Activated T-cell treated with anti-CD3 and anti-CD28 coated beads for 1 hour (primary cell): ENCODE measurements at places on chromosomes 5 and 9.

- no peak for DNase-seq
These were observed 16.0 kb upstream of the GOLPH3 start for GRCh38 chr5:32190095-32190494.

DNA sequence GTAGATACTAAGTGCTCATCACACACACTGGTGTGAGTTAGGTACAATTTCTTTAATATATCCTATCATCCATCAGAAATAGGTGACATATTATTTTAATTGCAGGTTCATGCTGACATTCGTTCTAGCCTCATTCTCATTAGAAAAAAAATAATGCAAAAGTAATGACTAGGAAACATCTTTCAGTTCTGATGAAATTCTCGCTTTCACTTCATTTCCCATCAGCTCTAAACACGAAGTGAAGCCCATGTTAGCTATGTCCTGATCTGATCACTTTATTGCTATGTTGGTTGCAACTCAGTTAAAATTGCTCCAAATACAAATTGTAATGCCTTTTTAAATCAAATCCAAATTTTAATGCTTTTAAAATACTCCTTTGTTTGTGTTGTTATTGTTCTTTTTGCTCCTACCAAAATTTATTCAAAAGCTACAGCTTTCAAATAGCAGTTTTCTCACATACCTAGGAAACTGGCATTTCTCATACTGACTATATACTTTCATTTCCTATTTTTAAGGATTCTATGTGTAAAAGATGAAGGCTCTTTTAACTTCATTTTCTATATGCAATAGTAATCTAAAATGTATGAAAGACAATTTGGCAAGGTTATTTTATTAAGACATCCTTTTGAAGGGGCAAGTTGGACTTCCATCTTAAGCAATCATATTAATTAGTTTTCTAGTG, 1237.8 kb upstream of the ACO1 start:
- DNase-seq: no peak

- no peak for DNase-seq
These were observed 125.4 kb upstream of the ADAMTS16 start for GRCh38 chr5:5014586-5015235.

- DNase-seq: no peak
These were observed 405.9 kb upstream of the PAPPA start for GRCh38 chr9:115747731-115748130.

DNA sequence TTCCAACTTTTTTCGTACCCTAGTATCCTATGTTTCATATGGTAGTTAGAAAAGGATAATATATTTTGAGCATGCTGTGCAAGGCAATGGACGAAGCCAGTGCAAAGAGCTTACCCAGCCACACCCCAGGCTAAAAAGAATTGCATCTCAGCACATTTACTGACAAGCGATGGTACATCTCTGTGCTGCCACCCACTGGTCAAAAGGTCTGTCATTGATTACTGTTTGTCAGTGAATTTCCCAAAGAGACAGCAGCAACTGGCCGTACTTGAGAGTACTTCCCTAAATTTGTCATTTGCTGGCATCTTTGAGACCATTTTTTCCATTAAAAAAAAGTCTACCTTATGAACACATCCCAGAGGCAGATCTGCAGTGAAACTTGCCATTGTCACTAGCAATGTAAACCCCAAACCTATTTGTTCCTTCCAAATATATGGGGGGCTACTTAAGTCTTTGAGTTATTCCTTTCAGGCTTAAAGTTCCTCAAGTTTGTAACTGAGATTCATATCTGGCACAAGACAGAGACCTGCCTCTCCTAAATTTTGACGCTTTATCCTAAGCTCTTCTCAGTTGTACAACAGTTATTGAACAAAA, 184.3 kb downstream of the CTNND2 start:
- no peak for DNase-seq

DNA sequence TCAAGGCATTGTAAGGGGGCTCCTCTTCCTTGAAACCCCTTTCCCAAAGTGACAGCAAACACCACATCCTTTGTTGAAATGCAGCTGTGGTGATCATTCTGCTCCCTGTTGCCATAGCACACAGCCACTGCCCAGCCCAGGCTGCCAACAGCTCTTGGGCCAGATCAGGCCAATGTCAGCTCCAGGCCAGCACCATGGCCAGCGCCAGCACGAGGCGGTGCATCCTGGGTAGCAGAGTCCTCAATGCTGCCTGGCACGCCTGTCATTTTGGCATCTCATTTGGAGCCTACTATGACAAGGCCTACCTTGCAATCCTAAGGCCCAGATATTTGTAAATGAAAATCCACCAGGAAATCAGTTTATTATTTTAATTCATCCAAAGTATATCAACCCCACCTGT, 390.6 kb downstream of the DNAH5 start:
- DNase-seq: no peak

GRCh38 chr9:15317836-15318235, 10.8 kb upstream of the TTC39B start:
- no peak for DNase-seq

- DNase-seq: no peak
These were observed 270.2 kb downstream of the ELAVL2 start for GRCh38 chr9:23555851-23556250.

- no peak for DNase-seq
These were observed 21.2 kb downstream of the TRIM14 start for GRCh38 chr9:98097836-98098235.

DNA sequence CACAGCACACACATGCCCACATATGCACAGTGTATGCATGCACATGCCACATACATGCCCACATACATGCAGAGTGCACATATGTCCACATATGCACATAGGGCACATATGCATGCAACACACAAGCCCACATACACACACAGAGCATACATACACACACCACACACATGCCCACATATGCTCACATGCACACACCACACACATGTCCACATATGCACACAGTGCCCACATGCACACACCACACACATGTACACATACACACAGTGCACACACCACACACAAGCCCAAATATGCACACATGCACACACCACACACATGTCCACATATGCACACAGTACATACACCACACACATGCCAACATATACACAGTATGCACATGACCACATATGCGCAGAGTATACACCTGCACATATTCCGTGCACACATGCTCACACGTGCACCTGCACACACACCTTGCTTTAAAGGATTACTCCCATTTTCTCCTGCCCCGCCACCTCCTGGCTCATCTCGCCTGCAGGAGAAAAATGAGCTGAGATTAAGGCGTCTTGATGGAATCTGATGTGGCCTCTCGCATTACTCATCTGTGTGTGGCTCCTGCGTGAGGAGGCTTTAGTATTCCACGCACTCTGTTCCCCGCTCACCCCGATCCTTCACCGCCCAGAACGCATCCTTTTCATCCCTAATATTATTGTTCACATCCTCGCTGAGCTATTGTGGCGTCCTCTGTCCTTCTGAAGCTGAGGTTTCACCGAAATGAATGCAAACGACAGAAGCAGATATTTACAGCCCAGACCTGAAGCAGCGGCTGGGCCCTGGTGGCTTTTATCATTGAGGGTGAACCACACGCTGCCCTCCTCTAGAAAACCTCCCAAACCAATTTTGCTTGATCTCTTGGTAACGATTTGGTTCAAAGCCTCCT, 182.7 kb downstream of the OLFM1 start:
- no peak for DNase-seq

DNA sequence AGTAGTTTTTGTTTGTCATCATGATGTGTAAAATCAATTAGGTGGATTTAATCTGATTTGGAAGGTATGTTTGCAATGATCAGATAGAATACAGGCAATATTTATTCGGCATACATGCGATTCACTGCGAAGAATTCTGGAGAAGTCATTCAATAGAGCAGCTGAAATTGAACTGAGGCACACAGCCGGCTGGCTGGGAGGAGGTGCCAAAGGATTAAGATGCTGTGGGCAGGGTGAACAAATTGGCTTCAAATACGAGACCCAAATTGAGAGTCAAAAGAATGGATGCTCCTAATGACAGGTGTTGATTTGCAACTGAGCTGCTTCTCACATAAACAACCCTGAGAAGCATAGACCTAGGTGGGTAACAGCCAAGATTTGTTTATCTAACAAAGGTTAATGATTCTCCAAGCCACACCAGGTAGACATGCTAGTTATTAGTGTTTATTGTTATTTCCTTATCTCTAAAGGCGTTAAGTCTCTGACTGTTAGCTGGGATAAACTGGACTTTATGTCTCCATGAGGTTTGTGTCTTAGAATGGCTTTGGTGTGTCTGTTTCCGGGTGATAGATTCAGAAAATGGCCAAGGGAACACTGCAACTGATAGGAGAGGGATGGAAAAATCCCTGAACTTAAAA, 55.3 kb upstream of the CLINT1 start:
- DNase-seq: no peak

DNA sequence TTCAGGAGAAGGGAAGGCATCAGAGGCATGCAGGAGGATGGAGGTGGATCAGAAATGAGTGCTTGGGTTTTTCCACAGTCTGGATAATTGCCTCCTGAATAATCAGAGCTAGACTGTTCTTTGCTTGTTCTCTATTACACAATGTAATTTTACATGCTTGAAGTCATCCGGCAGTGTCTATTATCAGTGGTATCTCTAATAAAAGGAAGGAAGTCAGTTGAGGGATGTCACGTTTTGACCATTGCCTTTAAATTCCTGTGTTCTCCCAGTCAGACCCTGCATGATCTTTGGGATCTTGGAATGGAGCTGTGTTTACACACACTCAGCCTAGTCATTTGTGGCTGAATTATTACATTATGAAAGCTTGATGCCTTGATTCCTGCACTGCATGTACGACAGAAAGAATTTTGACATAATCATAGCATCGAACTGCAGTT, 91.0 kb downstream of the PDE8B start:
- DNase-seq: no peak

DNA sequence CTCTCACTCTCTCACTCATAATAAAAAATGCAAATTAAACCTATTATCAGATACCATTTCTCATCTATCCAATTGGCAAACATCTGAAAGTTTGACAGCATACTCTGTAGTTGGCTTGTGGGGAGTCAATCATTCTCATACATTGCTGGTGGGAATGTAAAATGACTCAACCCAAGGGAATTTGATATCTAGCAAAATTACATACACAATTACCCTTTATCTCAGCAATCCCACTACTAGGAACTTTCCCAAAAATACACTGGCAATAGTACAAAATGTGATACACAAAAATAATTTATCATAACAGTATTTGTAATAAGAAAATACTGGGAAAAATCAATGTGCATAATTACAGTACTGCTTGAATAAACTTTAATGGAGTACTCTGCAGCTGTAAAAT, 731.3 kb downstream of the DTWD2 start:
- no peak for DNase-seq

GRCh38 chr5:127906562-127907204, 176.9 kb upstream of the SLC12A2 start:
- DNase-seq: no peak

GRCh38 chr5:60504342-60504741, 195.6 kb downstream of the DEPDC1B start:
- no peak for DNase-seq

GRCh38 chr9:38414040-38414723, 10.1 kb downstream of the IGFBPL1 start:
- DNase-seq: no peak

DNA sequence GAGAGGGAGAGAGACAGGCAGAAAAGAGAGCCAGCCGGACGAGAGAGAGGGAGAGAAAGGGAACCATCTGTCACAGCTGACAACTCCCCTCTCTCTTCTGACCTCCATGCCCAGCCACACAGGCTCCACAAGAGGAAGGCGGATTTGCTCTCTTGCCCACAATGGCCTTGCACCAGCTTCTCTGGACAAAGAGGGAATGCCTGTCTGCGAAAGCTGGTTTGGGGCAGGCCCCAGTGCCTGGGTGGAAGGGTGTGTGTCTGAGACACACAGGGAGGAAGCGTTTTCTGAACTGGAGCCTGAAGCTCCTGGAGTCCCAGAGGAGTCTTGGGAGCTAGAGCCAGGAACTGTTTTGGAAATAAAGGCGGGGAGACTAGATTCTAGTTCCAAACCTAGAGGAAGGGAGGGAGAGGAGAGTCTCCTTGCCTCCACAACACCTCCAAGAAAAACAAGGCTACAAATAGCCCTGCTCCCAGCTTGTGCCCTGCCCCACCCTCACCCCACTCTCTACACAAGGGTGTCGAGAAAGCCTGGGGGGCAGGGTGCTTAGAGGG, 12.5 kb downstream of the C1QTNF2 start:
- no peak for DNase-seq

DNA sequence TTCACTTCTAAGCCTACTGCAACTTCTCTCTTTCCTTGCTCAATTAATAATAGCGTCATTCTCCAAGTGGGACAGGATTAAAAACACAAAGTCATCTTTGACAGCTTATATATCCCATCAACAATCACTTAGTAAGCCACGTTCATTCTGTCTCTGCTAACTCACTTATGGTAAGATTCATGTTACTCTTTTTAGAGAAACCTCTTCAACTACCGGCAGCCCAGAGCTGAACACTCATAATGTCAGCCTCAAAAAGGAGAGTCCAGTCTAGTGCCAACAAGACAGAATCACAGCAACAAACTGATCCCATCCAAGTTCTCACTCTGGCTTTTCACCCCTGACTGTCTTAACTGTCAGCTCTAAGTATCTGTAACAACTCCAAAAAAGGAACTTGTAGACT, 196.0 kb downstream of the RAB3C start:
- DNase-seq: no peak

- DNase-seq: no peak
These were observed 48.9 kb upstream of the CHD1 start for GRCh38 chr5:98977723-98978122.

DNA sequence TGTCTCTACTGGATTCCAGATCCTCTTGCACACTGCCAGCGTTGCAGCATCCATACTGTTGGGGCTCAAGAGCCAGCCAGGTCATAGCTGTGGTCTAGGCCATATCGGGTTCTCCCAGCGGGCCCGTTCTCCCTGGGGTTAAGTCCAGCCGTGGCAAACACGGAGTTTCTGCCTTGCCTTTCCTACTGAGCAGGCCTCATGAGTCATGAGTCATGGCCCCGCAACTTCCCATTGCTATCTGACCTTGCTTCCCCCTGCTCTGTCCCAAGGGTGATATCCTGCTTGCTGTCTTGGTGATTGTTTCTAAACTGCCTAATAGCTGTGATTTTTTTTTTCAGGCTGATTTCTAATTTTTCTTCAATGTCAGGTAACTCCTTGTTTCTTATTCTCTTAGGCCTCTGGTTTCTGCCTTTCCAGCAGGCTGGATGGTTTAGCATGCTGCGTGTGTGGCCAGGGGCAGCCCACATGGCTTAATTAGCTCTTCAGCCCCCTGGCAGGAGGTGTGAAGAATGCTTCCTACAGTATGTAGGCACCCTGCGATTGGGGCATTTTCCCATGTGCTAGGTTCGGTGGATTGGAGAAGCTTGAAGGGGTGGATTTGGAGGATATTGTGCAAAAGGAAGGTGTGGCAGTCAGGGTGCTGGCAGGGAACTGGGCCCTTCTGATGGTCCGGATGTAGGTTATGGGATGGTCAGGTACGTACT, 18.7 kb downstream of the DAPK1 start:
- DNase-seq: no peak

DNA sequence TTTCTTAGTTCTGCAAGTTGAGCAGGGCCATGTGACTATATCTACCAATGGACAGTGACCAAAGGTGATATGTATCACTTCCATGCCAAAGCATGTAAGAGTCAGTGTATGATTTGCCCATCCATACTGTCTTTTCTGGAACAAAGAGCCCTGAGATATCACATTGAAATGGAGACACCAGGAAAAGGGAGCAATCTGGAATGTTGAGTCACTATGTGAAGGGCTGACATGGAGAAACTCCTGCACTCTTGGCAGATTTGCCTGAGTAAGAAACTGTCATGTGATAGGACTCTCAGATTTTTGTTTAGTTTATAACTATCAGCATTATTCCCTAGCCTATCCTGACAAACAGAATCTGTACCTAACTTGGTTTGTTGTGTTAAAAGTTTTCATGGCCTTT, 29.8 kb upstream of the TMEM161B start:
- DNase-seq: no peak

- DNase-seq: no peak
These were observed 63.5 kb downstream of the ZNF474 start for GRCh38 chr5:122192497-122193496.
